HFFc6 (cell line): ENCODE measurements at places on chromosomes 11 and 22.

- no peak for DNase-seq
Observed at GRCh38 chr11:109729761-109730160, 307.8 kb downstream of the C11orf87 start.

DNA sequence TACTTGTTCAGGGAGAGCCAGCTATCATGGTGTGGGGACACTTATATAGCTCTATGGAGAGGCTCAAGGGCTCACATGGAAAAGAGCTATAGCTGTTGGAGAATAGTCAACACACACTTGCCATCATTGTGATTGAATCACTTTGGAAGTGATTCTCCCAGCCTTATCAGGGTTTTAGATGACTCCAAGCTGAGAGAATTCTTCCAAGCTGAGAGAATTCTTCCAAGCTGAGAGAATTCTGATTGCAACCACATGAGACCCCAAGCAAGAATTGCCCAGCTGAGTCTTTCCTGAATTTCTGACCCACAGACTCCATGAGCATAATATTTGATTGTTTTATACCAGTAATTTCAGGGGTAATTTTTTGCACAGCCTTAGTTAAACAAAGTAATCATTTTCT, 1318.3 kb upstream of the RAG2 start:
- no peak for DNase-seq

- DNase-seq: no peak
Observed at GRCh38 chr11:8235925-8236324, 27.8 kb downstream of the LMO1 start.

DNA sequence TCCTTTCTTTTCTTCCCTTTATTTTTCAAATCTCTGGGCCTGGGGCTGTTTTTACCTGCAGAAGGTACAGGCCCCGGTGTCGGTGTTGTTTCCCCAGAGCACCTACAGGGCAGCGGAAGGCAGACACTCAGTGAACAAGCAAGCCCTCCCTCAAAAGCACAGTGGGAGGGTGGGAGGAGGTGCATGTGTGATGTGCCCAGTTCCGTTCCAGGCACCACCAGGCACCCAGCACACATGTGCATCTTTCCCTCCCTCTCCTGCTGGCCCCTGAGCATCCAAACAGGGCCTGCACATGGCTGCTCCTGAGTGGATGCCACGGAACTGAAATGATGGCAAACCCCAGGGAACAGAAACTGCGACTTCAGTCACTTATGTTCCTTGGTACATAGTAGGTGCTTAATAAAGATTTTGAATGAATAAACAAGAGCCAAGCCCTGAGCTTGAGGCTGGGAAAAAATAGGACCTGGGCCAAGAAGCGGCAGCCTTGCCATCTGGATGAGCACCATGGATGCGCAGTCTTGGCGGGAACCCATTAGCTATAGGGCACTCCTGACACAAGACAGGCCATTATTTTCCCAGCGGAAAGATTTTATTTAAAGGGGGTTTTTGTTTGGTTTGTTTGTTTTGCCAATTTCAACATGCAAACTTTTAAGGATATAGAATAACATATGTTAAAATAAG, 47.8 kb downstream of the ARRB1 start:
- DNase-seq: no peak

- no peak for DNase-seq
Observed at GRCh38 chr11:127223026-127223425, 222.5 kb upstream of the KIRREL3 start.

GRCh38 chr11:121591405-121592033, 138.8 kb upstream of the SORL1-AS1 start:
- peak; percentile 75 for DNase-seq

DNA sequence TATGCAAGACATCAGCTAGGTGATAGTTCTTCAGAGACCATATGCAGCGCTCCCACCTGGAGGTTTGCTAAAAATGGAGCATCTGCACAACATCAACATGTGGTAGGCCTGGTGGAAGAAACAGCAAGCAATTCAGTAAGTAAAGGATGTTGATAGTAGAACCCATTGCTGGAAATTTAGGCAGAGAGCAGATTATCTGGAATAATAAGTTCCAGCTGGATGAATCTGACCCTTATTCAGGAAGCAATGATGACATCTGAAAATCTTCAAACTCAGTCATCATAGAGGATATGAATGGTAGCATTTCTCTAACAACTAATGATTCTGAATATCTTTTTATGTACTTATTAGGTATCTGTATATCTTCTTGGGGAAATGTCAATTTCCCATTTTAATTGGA, 225.2 kb upstream of the ANO3 start:
- DNase-seq: no peak

GRCh38 chr11:66011785-66012303, at the start of gene CST6:
TSS of gene CST6 (plus strand) at chr11:66012008. CDS start at chr11:66012045, 37 bp downstream.
- DNase-seq: no peak

GRCh38 chr11:70064726-70065317, 13.3 kb upstream of the ANO1 start:
- DNase-seq: no peak

GRCh38 chr11:11409901-11410300, 56.9 kb upstream of the CSNK2A3 start:
- no peak for DNase-seq

- DNase-seq: no peak
Observed at GRCh38 chr11:63944987-63945386, 6.2 kb downstream of the NAA40 start.

GRCh38 chr22:39170825-39171622, 18.5 kb upstream of the CBX7 start:
- peak; percentile 54 for DNase-seq

DNA sequence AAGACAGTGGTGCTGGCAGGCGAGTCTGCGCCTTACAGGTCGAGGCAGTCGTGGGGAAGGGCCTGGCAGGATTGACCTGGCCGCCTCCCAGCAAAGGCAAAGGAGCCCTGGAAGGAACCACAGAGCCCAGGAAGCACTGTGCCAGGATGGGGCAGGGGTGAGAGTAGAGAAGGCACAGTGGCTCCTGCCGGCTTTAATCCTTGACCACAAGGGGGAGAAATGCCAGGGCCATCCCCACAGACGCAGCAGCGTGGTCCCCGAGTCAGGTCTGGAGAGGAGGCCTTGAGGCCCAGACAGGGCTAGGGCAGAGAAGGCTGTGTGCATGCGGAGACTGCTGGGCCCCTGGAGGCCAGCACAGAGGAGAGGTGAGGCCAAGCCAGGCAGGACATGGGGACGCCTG, 9.9 kb upstream of the NDUFS8 start:
- DNase-seq: no peak

DNA sequence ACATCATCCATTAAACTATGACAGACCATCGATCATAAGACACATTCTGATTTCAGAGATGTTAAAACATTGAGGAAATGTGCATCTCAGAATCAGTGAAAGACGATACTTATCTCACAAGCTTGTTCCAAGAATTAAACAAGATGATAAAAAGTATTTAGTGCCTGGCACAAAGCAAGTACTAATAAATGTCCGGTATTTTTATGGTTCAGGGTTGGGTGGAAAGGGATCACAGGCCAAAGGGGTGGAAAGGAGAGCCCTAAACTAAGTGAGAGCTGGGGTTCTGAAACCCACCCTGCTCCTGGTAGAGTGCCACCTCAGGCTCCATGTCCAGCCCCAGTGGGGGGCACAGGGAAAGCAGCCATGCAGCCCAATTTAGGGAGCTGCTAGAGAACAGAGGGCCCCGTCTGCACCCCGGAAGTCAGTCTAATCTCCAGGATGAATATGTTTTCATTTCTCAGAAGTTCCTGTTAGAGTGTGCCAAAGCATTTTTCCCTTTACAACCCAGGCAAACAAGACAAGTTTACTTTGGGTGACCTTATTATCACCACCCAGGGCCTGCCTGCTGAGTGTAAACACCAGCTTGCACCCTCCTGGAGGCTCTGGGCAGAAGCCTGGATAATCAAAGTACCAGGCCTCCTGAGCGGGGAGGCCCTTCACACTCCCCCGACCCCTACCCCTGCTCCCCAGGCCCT, 3.8 kb upstream of the CREB3L1 start:
- no peak for DNase-seq

GRCh38 chr11:26095340-26095739, 236.6 kb upstream of the ANO3 start:
- no peak for DNase-seq

DNA sequence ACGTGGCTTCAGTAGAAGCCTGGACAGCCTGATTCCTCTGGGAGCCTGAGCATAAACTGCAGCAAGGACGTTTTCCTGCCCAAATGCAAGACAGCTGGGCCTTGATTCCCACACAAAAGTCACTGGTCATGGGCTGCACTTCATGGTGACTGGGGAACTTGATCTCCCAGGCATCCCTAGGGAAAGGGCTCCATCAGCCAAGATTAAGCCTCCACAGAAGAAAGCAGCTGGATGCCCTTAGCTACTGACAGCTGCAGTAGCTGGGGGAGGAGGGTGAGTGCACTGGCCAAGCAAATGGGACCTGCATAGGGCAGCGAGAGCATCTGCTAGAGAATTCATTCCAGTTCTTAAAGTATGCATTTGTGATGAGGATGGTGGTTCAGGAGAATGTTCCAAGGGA, 267.4 kb upstream of the ISX start:
- DNase-seq: no peak

DNA sequence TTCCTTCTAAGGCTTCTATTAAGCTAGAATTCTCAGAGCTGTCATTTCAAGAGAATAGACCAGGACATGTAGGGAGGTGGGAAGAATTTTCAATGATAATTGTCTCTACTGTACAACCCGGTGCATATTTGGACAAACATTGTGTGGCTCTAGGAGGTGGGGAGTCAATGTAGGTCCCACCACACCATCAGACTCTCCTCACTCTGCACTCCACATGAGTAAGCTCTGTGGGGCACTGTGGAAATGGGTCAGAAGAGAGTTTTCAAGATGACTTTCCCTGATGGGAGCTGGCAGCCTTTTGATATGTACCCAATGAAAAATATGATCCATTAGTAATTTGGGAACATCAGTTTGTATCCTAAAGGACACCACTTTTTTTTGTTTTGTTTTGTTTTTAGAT, 33.2 kb downstream of the OR2AG2 start:
- DNase-seq: no peak

GRCh38 chr11:119831011-119831410, 102.0 kb upstream of the NECTIN1 start:
- DNase-seq: no peak

DNA sequence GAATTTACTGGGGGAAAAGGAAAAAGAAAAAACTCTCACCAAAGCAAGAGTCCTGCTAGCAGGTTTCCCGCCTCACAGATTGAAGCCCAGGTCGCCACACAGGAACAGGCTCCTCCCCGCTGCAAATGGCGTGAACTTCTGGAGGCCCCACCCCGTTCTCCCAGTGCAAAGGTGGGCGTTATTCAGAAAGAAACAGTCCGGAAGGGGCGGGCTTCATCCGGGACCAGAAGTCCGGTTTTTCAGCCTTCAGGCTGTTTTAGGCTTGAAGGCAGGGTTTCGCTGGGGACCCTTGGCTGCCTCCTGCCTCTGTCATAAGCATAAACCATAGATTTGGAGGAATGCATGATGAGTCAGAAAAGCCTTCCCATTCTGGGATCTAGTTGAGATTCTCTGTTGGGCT, 148.3 kb upstream of the POU2AF2 start:
- no peak for DNase-seq

DNA sequence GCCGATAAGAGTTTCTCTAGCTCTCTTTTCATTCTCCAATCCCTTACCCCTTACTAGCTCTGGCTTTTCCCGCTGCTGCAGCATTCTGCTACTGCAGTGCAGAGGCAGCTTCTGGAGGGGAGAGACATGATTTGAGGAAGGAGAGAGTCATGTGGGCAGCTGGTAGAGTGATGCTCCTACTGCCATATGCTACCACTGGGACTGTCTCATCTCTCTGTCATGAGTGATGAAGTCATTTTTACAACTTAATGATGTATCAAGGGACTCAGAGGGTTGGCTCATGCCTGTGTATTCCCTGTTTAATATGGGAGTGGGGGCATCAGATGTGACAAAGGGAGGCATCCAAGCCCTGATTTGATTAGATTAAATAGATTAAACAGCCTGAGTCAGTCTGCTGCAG, 11.3 kb downstream of the SLC17A6 start:
- no peak for DNase-seq

- DNase-seq: no peak
Observed at GRCh38 chr22:29780220-29780619, 13.1 kb downstream of the UQCR10 start.

GRCh38 chr11:128686745-128687177, 7.1 kb upstream of the FLI1 start:
- DNase-seq: no peak

- DNase-seq: no peak
Observed at GRCh38 chr11:86138958-86139357, 70.1 kb upstream of the PICALM start.

DNA sequence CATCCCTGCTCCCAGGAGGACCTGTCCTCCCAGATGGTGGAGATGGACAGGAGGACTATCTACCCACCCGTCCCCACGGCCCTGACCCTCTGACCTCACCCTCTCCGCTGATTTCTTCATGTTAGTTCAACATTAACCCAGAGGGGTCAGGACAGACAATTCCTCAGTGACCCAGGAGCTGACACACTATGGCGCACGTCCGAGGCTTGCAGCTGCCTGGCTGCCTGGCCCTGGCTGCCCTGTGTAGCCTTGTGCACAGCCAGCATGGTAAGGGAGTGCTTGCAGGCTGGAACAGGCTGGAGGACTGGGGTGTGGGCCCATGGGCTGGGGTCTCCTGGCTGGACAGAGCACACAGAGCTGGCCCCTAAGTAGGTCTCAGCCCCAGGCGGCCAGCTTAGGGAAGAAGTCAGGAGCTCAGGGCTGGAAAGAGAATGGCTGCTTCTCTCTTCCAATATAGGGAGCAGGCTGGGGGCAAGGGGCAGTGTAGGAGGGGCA, at the start of gene F2:
F2 (plus strand) TSS at position 166 of the 495 bp plus-strand sequence; CDS start at position 189, 23 bp downstream.
- DNase-seq: no peak

DNA sequence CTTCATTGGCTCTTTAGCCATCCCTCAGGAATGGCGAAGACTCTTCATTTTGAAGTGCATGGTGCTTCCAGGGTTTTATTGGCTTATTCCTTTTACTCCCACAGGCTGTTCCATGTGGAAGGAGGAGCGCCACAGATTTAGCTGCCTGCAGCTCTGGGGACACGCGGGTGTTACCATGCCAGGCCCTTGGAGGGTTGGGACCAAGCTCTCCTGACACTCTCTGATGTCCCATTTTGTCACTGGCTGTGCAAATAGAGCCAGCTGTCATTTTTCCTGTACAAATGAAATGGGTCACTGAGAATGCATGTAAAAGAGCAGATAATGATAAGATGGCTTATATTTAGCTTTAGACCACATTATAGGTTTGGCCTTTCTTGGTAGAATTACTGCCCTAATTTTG, 9.2 kb downstream of the THYN1 start:
- no peak for DNase-seq
